ENCODE measurements at places on chromosomes 2 and 18. TPM values are rescaled to one million over a fixed set of nuclear protein-coding genes. Genes with fewer than 3 reads are reported as not detected.

- DNase-seq = no peak
Measured at GRCh38 chr2:10972683-10973433, 61.1 kb downstream of the KCNF1 start.

- DNase-seq = peak; percentile 65
Measured at GRCh38 chr2:230758566-230759480, 46.2 kb downstream of the CAB39 start.

SETBP1 gene
- 2.2 TPM for total RNA-seq

TXNDC2 gene
- total RNA-seq = 0.10 TPM

APOB gene
- total RNA-seq = not detected

DNA sequence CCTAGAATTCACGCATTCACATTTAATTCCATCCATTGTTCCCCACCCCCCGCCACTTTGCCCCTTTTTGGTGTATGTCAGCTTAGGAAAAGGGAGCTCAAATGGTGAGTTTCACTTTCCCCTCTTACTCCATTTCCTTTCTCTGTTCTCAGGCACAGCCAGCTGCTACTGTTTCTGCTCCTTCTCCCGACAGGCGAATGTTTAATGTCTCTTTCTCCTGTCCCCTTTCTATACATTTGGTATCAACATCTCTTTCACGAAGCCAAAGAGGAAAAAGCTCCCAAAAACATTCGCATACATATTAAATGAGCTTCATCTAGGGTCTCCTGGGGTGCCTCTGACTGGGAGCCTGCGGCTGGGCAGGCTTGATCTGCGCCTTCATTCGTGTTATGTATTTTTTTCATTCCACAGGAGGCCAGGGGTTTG, 124.2 kb upstream of the SATB2 start:
- DNase-seq = no peak

DNA sequence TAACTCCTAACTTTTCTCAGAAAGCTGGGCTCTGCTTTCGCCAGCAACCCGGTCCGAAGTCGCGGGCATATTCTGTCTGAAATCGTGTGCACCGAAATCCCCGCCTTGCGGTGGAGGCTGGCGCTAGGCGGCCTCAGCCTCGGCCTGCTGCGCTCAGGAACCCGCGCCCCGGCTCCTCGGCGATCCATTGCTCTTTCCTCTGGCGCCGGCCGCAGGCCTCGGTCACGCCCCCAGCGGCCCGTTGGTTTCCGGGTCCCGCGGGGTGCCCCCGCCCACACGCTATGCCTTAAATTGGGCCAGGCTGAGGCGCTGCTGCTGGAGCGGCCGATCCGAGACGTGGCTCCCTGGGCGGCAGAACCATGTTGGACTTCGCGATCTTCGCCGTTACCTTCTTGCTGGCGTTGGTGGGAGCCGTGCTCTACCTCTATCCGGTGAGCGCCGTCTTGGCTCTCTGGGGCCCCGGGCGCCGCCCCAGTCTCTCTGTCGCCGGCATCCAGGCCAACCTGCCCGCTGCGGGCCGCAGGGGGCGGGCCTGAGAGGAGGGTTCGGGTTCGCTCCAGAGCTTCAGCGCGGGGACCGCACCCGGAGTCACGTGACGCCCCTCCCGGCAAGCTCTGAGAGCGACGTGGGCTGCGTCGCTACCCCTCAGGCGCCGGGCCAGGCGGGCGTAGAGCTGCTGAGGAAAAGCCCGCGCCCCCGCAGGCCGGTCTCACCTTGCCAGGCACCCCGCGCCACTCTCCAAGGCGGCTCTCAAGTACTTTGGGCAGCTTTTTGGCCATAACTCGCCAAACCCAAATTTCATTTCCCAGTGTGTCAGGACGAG, at the start of gene CYP20A1:
TSS of gene CYP20A1 (plus strand) at position 315 of the 823 bp plus-strand sequence. CDS start at position 360, 45 bp downstream.
- DNase-seq = peak; percentile 96

- peak; percentile 23 for DNase-seq
Measured at GRCh38 chr2:67776276-67776675, 286.5 kb downstream of the C1D start.

DNA sequence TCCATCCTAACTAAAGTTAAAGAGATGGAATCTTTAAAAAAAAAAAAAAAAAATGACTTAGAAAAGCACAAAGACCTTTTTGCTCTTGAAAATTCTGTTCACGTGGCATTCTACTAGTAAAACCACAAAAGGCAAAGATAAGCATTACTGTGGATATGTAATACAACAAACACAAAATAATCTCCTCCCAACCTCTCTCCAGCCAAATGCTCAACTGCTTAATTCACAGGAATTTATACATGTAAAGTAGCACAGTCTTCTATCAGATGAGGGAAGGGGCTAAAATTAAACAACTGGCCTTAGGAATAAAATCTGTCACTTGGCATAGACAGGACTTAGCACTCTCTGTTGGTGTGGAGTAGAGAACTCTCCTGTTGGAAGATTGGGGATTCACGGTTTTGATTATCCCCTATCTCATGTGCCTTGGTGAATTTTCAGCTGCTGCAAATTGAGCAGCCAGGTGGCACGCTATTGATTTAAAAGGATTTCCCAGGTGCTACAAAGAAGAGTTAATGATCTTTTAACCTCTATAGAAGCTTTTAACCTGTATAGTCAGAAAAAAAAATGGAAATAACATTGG, 57.4 kb downstream of the ATIC start:
- no peak for DNase-seq

GRCh38 chr2:202270487-202270886, 4.9 kb downstream of the NOP58 start:
- DNase-seq = no peak

DNA sequence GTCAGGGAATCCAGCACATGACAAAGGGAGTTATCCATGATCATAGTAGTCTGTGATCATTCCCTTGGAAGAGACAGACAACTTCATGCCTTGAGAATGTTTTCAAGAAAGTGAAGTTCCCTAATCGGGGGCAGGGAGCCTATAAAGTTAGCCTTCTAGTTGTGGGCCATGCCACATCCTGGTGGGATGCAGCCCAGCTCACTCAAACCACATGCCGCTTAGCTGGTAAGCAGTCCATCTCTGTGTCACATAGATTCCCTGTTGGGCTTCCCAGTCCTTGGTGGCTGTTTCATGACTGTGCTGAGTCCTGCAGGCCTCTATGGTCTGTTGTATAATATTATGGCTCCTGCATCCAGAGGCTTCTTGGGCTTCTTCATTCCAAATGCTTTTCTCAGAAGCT, 11.4 kb upstream of the ARHGAP25 start:
- DNase-seq = no peak

DNA sequence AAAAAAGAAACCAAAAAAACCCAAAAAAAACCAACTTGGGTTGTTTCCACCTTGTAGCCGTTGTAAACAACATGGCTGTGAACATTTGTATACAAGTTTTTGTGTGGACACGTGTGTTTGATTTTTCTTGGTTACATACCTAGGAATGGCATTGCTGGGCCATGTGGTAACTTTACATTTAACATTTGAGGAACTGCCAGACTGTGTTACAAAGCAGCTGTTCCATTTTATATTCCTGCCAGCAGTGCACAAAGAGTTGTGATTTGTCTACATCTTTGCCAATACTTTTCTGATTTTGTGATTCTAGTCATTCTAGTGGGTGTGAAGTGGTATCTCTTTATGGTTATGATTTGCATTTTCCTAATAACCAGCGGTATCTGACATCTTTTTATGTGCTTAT, 22.5 kb downstream of the LPIN1 start:
- DNase-seq = no peak

OTX1 gene
- 0.62 TPM for total RNA-seq

- DNase-seq = no peak
Measured at GRCh38 chr18:21145371-21145770, 33.8 kb upstream of the ROCK1 start.

CTAGE1 gene
- not detected for total RNA-seq

AMER3 gene
- not detected for total RNA-seq

SCRN3 gene
- 51.6 TPM for total RNA-seq

MAPK4 gene
- not detected for total RNA-seq

L3MBTL4 gene
- total RNA-seq = not detected

Data from myocyte (in vitro differentiated cells).